ENCODE measurements at places on chromosomes 3 and 15. TPM values are rescaled to one million over a fixed set of nuclear protein-coding genes. Genes with fewer than 3 reads are reported as not detected.

Gene PLSCR2
- not detected for total RNA-seq

Gene LRRN1
- total RNA-seq = 7.7 TPM

Gene NPAP1
- total RNA-seq = not detected

DNA sequence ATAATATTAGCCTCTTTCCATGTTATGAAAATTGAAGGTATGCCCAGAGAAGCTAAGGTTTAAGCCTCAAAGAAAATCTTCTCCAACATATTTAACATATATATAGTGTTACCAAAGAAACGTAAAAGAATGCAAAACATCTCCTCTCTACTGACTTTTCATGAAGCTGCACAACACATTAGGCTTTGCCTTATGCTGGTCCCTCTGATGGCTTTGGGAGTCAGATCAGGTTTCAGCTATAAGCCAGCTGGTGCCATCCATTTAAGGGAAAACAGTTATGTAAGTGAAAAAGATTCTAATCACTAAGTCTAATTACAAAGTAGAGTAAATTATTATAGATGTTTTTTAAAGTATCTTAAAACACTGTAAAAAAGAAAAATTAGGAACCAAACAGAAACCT is 410.5 kb downstream of the LSAMP start:
- no peak for DNase-seq

DNA sequence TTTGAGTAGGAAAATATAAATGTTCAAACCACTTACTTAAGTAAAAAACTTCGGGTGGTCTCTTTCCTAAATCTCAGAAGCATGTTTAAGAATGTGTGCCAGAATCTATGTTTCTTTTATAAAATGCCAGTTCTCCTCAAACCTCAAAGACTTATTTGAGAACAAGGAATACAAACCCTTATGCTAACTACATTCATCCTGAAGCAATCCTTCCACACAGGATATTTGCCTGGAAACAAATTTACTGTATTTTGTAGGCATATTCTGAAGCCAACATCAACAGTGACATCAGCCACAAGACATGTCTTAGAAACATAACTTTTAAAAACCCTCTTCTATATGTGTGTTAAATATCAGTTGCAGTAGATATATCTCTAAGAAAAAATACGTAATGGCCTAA is 1077.0 kb downstream of the ROBO1 start:
- no peak for DNase-seq

DNA sequence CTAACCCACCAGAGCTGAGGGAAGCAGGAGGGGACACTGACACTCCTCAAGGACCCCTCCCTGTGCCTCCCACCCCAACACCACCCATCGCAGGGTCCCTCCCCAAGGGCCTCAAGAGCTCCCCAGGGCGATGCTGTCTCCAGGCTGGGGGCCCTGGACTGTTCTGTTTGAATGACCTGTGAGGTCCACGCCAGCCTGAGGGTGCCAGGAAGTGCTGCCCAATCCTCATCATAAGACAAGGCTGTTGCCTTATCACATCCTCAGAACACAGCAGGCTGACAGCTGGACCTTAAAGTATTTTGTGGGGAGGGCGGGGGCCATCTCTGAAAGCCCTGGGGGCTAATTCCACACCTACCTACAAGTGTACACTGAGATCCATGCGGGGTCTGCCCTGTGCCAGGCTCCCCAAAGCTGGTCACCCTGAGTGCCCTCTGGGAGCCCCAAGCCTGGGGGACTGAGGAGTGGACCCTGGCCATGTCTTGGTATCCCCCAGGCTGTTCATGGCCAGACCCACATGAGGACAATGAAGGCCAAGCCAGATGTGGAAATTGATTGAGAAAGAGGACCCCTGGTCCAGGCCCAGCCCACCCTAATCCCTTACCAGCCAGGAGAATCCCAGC is 23.8 kb upstream of the GOLGA6C start:
- DNase-seq = no peak

GRCh38 chr3:113629584-113630421 is 66.6 kb downstream of the USF3 start:
- DNase-seq = no peak

DNA sequence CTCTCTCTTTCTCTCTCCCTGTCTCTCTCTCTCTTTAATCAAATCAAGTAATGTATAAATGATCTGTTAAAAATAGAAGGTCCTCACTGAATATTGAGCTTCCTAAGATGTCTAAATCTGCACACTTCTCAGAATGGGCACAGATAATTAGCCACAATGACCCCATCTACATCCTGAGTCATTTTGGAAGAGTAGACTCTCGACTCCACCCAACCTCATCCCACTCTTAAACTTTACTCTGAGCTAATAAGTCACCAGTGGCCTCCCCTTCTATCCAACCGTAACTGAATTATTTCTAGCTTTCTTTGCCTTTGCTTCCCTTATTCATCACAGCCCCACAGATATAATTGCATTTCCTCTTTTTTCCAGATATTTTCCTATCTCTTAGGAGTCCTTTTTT is 326.5 kb upstream of the ZNF717 start:
- no peak for DNase-seq

- DNase-seq = no peak
These were observed 24.3 kb upstream of the MGLL start for GRCh38 chr3:127846576-127846975.

DNA sequence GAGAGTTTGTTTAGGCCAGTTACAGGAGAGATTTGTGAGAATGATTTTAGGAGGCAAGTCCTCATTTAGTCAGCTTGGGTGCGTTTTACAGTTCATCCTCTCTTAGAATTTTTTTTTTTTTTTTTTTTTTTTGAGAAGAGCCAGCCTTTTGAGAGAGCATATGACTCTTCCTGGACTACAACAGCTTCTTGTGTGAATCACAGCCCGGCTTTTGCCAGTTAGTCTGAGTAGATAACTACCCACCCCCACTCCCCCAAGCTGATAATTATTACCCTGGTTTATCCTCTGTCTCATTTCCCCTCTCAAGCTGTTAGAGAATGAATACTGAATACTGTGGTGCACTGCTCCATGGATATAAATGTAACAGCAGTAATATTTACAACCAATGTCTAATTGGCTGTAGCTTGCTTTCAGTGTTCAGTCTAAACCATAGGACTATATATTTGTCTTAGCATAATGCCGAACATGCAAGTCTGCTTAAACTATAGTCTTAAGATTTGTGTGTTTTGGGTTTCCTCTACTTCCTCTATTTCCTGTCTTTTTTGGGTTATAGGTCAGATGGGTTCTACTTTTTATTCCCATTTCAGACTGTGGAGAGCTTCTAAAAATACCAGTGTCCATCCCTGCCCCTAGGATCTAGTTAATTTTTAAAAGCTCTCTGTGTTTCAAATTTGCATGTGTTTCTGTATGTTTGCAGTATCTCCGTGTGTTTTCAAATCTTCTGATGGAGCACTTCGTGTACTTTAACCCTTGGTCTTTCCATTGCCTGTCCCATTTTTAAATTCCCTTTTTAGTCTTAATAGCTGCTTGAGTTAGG is 8.0 kb downstream of the CHD2 start:
- peak; percentile 45 for DNase-seq
